ENCODE measurements at places on chromosomes 7 and 10.

DNA sequence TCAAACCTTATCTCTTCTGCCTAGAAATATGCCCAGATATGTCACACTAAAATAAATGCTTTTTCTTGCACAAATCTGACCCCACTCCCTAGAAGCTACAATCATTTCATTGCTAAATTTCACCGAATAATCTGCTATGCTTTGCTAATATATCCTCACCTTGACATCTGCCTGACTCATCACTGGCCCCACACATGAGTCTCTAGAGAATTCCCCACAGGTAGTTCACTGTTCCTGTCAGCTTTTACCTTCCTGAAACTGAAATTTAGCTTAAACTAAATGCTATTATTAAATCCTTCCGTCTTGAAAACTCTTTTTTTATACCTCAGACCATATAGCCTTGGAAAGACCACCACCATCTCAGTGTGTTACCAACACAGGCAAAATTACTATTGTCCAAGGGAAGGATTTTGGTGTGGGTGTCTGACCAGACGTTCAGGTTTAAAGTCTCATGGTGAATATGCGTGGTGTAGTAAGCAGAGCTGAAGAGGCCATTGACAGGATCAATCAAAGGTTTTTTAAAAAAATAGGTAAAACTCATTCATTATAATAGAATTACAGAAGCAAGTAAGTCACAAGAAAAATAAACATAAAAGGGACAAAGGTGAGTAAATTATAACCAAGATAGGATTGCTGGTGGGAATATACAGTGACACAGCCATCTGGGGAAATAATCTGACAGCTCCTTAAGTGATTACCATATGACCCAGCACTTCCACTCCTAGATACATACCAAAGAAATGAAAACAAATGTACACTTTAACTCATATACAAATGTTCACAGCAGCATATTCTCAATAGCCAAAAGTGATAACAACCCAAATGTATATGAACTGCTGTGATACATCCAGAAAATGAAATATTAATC, 173.5 kb downstream of the KMT2E start:
- no peak for DNase-seq

GRCh38 chr10:91198781-91199180, 21.7 kb upstream of the PCGF5 start:
- DNase-seq, result no peak

DNA sequence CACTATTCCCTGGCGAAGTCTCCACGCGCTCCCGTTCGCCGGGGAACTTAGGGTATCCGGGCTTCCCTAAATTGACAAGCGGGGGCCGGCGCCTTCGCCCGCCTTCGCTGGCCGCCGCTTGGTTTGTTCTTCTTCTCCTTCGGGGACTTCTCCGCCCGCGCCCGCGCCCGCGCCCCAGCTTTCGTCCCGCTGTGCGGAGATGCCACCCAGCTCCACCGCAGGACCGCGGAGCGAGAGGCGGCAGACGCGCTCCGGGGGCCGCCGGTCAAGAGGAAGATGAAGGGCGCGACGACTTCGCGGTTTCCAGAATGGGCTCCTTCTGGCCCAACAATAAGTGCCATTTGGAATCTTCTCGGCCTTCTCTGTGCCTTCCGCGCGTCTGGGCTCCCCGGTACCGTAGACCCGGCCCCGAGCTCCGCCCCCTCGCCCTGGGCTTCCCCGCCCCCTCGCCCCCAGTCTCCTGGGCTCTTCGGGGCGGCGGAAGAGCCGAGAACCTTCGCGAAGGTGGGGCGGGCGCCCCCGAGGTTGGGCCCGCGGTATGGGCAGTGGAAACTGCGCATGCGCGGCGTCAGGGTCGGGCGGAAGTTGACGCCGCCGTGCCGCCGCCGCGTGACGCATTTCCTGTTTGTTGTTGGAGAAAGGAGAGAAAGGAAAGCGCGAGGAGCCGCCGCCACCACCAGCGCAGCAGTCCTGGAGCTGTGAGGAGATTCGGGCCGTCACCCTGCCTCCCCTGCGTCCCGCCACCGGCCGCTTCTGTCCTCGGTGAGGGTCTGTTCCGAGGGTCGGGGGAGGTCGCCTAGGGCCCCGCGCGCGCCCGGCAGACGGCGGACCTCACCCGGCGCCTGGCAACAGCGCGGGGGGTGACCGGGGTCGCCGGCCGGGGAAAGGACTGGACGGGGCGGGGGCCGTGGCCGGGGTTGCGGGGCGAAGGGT, at the start of gene DNAJB6:
TSS of gene DNAJB6 (plus strand) at position 622 of the 933 bp plus-strand sequence. CDS start 21,569 bp downstream, outside the sequence.
- DNase-seq, result peak; percentile 93

- no peak for DNase-seq
Observed at GRCh38 chr7:32150039-32150438, 79.8 kb upstream of the PDE1C start.

DNA sequence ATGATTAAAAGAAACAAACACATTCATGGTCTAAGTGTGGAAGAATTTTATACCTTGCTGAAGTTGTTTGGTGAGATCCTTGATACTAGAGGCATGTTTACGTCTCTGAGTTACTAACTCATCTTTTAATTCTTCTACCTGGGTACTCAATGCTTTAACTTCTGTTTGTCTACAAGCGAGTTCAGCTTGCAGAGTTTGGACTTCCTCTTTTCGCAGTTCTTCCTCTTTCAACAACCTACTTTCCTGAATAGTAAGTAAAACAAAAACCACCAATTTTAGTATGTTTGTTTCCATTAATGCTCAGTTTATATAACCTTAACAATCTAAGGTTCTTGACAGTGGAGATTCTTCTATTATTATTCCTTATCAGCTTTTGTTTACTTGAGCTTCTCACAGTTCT, 42.9 kb downstream of the CCDC186 start:
- no peak for DNase-seq

DNA sequence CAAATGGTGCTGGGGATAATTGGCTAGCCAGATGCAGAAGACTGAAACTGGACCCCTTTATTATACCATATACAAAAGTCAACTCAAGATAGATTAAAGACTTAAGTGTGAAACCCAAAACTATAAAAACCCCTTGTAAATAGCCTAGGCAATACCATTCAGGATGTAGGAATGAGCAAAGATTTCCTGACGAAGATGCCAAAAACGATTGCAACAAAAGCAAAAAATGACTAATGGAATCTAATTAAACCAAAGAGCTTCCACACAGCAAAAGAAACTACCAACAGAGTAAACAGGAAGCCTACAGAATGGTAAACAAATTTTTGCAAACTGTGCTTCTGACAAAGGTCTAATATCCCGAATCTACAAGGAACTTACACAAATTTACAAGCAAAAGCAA, 30.9 kb upstream of the PLXDC2 start:
- DNase-seq, result no peak

- DNase-seq, result no peak
Observed at GRCh38 chr10:11245095-11245479, 227.4 kb downstream of the CELF2 start.

DNA sequence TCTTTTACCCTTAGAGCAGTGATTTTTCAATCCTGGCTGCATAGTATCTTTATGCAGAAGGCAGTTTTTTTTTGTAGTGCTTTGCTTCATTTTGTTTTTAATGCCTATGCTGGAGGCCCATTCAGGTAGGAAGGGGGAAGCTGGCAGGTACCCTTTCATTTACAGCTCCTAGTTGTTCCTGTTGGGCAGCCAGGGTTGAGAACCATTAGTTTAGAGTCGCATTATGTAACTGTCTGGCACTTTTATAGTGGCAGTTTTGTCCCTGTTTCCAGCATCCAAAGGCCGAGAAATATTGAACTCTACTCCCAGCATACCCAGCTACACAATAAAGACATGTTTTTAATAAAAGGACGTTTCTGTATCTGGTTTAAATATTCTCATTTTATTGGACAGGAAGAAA, 110.6 kb downstream of the CCDC3 start:
- no peak for DNase-seq

DNA sequence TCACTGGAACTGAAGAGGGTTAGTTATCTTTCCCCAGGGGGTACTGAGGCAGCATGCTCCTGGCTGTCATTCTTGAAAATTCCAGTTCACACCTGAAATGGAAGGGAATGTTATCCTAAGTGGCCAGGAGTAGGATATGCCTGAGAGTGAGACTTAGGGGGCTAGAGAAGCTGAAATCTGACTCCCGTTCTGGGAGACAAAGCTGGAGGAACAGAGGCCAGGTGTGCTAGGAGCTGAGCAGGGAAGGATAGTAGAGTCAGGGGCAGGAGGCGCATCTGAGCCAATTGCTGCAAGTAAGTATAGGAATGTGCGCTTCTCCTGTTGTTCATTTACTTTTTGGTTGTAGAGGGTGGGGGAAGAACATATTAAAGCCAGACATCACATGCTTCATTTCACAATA, 58.1 kb upstream of the KIAA1217 start:
- DNase-seq, result no peak

All from DMS79 treated with DMSO at 0.1 percent for 48 hours (cell line).